AG04449 (cell line): ENCODE measurements at places on chromosomes 2 and 18.

DNA sequence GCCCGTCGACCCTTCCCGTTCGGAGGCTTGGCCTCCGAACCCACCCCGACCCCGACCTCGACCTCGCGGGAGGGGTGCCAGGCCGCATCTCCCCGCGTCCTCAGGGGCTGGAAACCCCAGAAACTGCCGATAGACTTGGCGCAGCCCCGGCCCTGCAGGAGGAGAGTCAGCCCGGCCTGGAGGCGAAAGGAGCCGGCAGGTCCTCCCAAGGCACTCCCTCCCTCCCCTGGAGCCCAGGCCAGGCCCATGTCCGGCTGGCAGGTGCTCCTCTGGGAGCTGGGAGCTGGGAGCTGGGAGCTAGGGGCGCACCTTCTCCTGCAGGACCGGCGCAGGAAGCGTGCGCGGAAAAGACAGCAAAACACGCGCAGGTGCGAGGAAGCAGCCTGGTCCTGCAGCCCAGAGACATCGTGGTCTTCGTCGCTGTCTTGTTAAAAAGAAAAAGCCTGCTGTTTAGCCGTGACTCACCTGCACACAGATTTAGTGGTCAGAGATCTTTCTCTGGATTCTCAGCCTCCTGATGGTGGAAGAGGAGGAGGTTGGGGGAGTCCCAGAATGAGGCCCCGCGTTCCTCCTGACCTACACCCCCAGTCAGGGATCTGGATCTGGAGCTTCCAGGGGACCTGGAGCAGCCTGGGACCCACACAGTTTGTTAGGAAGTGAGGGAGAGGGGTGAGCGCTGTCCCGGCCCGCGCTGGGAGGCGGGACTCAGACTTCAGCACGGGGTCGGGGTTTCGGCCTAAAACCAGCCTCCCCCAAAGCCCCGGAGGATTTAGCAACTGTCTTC, 660 bp upstream of the MBP start:
- no peak for DNase-seq

GRCh38 chr18:41096504-41096903, 858.5 kb upstream of the PIK3C3 start:
- no peak for DNase-seq

GRCh38 chr18:39366656-39367055, 1801.1 kb upstream of the CELF4 start:
- no peak for DNase-seq

- no peak for DNase-seq
Observed at GRCh38 chr2:161019311-161019710, 140.9 kb upstream of the TANK start.

GRCh38 chr2:101623031-101623521, 74.4 kb upstream of the MAP4K4 start:
- no peak for DNase-seq

- DNase-seq = no peak
Observed at GRCh38 chr2:177245010-177245422, 19.5 kb downstream of the NFE2L2 start.
